ENCODE measurements at places on chromosomes 13 and 19.
A peak's percentile ranks its signal among the peaks of the same experiment; 100 is the strongest.

DNA sequence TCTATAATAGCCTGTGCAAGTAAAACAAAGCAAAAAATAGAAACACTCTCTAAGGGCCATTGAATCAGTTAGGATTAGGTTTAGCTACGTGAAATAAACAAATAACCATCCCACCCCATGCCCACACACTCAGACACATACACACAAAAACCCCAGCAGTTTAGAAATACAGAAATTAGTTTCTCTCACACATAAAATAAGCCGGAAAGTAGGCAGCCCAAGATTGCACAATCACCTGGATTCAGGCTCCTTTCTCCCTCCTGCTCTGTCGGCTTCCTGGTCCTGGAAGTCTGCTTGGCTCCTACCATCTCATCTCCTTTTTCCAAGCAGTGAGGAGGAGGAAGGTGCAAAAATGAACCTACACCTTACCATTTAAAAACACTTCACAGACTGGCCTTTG, 22.6 kb upstream of the USP12 start:
- no peak for DNase-seq

DNA sequence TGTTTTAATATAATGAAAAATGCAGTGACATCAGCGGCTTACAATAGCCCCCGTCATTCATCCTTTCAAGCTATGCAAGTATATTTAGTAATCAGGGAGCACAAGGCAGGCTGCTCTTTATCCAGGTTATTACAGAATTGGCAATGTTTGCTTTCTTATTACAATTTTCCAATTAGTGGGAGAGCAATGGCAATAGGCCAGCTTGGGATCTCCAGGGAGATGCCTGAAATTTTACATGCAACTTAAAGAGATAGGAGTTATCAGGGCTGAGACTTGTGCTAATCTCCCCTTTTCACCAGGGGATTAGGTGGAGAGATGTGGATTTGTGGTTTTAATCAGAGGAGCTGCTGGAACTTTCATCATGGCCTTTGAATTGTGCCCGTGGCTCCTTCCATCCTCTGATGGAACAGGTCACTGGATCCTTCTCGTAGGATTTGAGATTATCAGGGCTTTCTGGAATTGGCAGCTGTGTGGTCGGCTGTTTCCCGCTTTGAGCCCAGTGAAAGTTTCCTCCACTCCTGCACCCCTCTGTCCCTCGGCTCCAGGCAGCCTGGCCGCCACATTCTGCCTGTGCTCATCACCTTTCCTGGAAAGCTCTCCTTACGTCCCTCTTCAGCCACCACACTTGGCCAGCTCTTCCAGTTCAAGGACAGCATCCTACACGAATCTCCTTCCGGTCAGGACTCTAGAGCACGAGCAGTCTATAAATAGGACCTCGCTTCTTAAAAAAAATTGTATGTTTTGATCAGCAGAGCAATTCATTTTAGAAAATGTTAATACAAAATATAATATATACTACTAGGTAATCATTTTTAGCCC, 47.0 kb downstream of the CBY2 start:
- DNase-seq = no peak

GRCh38 chr13:77207943-77208342, 119.0 kb downstream of the MYCBP2 start:
- DNase-seq = no peak

DNA sequence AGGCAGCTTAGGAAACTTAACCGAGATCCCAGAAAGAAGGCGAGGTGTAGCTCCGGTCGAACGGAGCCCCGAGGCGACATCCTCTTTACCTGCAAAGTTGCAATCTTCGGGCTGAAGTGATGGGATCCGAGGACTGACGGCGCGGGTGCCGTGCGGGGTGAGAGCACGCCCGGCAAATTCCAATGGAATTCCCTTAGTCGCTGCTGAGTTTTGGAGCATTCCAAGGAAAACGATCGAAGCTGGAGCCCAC, 141 bp downstream of the TRPC4 start:
- no peak for DNase-seq

DNA sequence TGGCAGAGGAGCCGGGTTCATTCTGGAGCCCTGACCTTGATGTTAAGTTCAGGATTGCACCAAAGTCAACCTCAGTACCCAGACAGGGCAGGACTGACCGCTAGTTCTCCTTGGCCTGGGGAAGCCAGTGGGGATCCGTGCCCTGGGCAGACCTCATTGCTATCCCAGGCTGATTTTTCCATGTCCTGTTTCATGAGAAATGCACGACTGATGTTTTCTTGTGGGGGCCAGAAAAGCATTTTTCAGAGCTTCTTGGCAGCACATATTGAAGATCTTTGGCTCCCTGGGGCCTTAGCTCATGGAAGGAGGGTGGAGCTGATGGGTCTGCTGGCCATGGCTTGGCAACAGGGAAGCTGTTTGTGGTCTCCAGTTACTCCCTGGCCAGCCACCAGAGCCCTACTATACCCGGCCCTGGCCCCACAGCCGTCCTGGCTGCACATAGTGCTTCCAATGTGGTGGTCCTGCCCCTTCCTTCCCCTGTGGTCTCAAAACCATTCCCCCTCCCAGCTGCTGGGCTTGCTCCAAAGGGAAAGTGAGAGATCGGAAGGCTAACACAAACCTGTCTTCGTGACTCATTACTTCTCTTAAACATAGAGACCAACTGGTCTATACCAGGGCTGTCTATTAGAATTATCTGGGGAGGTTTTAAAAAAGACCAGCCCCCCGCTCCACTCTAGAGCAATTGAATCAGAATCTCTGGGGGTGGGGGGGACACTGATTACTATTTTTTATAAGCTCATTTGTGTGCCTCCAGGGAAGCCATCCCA, 11.2 kb downstream of the IL17D start:
- peak; percentile 79 for DNase-seq
